ENCODE measurements at places on chromosomes 2 and 18. TPM values are rescaled to one million over a fixed set of nuclear protein-coding genes. Genes with fewer than 3 reads are reported as not detected.

The DYSF gene
- 2.8 TPM for total RNA-seq

- H3K36me3 ChIP-seq = peaks cover 13% of the 10 kb centered on the region
- peaks cover 22% of the 10 kb centered on the region for H3K4me1 ChIP-seq
- H3K4me3 ChIP-seq = no peak overlapping the region
- H3K27me3 ChIP-seq = no peaks in the 10 kb centered on the region
- no peak for DNase-seq
Observed at GRCh38 chr2:172480301-172481218, 53.2 kb downstream of the ITGA6 start.

GRCh38 chr2:85843543-85843942 lies 45.2 kb downstream of the ST3GAL5 start:
- no peaks in the 10 kb centered on the region for H3K27me3 ChIP-seq
- no peak overlapping the region for H3K4me3 ChIP-seq
- H3K27ac ChIP-seq = no peak overlapping the region
- peaks cover 7% of the 10 kb centered on the region for H3K36me3 ChIP-seq
- no peak for DNase-seq

GRCh38 chr2:162915858-162916257 lies 77.3 kb upstream of the KCNH7 start:
- no peak overlapping the region for H3K27ac ChIP-seq
- no peaks in the 10 kb centered on the region for H3K36me3 ChIP-seq
- H3K27me3 ChIP-seq = no peaks in the 10 kb centered on the region
- DNase-seq = no peak
- H3K4me3 ChIP-seq = no peak overlapping the region

GRCh38 chr2:210798180-210798579 lies 241.8 kb downstream of the CPS1 start:
- no peaks in the 10 kb centered on the region for H3K4me1 ChIP-seq
- no peak overlapping the region for H3K27ac ChIP-seq
- no peak for DNase-seq
- no peaks in the 10 kb centered on the region for H3K27me3 ChIP-seq
